ENCODE measurements at places on chromosomes 1 and 21.

GRCh38 chr1:21326861-21327344, 36.6 kb upstream of the ECE1 start:
- no peak for DNase-seq

DNA sequence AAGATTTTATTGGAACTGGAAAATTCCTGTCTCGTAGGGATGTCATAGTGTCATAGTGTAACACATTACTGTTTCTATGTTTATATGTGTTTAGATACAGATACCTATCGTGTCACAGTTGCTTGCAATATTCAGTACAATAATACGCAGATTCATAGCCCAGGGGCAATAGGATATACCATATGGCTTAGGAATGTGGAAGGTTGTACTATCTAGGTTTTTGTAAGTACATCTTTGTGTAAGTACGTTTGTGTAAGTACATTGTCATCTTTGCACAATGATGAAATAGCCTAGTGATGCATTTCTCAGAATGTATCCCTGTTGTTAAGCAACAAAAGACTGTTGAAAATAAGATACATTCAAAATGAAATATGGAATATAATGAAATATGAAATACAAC, 68.9 kb downstream of the CAMTA1 start:
- DNase-seq: no peak

DNA sequence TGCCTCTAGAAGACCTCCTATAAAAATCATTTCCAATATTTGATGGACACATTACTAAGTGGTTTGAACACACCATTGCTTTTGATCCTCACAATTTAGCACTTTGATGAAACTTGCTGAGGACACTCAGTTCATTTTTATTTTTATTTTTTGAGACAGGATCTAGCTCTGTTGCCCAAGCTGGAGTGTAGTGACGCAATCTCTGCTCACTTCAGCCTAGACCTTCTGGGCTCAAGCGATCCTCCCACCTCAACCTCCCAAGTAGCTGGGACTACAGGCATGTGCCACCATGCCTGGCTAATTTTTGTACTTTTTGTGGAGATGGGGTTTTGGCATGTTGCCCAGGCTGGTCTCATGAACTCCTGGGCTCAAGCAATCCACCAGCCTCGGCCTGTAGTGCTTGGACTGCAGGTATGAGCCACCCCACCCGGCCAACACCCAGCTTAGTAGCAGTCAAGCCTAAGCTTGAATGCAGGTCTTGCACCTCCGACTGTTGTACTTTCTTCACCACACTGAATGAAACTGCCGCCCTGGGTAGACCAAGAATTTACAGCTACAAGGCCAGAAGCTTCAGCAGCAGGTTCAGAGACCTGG, 24.8 kb upstream of the ATP2B4 start:
- no peak for DNase-seq

- DNase-seq: no peak
These were observed 100.7 kb downstream of the KCNN3 start for GRCh38 chr1:154769193-154769895.

DNA sequence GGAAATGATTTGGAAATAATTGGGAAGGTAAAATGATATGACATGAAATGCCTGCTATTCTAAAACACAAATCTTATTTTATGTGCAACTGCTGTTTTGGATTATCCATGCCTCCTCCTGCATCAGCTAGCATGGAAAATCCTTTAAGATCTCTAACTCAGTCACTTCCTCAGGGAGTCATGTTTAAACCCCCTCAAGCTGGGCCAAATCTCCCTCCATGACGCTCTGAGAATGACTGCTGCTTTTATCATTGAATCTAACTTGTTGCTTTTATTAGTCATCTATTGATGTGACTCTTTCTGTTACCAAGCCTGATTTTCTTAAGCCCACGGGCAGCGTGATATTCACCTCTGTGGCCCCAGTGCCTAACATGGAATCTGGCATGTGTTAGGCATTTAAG, 324.8 kb downstream of the DISC1 start:
- DNase-seq: peak; percentile 13

DNA sequence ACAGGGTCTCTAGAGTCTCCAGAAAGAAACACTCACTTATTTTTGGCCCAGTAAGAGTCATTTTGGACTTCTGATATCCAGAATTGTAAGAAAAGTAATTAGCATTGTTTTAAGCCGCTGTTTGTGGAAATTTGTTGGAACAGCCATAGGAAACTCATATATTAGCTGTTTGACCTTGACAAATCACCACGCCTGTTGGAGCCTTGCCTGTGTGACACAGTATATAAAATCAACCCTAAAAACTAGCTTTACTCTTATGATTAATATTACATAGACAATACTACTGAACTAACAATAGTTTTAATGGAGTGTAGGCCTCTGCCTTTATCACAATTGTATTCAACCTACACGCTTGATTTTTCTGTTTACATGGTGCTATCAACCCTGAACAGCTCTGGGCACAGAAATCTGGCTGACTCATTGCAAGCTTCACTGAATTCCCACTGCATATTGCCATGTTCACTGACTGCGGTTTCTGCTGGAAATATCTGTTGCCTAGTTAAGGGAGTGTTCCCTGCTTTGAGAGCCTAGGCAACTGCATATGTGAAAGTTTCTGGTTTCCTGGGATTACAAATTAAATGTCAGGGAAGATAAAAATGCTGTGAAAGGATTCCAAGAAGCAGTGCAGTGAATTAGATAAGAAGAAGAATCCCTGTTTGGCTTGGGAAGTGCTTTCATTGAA, 419.5 kb upstream of the DEPDC1 start:
- no peak for DNase-seq

DNA sequence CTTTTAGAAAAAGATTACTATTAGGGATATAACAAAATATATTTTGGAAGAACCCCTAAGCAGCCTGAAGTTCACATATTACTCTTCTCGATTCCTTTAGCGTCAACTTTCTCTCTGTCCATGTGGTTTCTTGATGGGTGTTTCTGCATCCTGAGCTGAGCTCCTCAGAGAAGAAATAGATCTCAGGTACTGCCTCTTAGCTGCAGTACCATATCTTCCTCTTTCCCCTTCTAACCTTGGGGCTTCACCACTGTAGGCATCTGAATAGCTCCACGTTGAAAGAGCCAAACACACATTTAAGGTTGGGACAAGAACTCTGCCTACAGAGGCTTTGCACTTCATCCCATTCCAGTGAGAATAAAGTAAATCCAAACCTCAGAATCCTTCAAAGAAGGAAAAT, 59.2 kb downstream of the SAMSN1 start:
- no peak for DNase-seq

GRCh38 chr1:61853583-61853982, 111.3 kb downstream of the PATJ start:
- no peak for DNase-seq

- DNase-seq: no peak
These were observed 2.6 kb downstream of the HECTD3 start for GRCh38 chr1:45008516-45008915.

DNA sequence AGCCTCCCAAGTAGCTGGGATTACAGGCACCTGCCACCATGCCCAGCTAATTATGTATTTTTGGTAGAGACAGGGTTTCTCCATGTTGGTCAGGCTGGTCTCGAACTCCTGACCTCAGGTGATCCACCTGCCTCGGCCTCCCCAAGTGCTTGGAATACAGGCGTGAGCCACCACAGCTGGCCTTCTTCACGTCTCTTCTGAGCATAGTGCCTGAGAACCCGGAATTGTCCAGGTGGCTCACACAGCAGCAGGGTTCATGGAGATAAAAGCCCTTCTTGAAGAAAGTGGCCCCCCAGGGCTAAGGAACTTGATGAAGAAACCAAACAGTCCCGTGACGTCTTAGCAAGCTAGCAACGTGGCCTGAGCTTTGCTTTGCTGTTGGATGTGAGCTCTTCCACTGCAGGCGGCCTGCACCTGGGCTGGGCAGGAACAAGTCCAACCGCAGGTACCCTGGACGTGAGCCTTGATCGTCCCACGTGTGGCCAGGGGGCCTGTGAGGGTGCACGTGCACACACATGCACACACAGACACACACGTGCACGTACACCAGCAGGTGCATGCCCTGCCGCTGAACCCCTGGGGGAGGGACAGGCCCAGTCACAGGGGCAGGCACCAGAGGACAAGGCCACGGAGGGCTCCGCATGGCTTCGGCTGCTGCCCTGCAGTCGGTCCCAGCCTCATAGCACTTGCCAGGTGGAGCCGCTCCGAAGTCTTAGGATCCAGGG, 23.4 kb upstream of the TRAPPC10 start:
- DNase-seq: no peak

- DNase-seq: peak; percentile 34
These were observed 2.9 kb upstream of the CLIC4 start for GRCh38 chr1:24742090-24742938.

DNA sequence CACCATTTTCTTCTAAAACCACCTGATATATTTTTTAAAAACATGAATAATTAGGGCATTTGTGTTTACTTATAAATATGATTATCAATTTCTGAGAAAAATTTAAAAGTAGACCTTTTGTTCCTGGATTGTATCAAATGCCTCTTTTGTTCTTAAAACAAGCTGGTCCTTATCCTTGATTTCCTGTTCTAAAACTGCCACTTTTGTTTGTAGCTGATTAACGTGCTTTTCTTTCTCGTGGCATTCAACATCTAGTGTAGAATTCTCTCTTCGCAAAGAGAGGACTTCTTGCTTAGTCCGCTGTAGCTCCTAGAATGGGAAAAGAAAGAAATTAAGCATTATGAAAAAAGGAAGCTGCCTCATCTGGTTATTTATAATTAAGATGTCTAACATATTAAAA, 25.0 kb downstream of the SASS6 start:
- DNase-seq: no peak

- DNase-seq: no peak
These were observed 1.5 kb downstream of the PHACTR4 start for GRCh38 chr1:28371010-28371377.

- DNase-seq: no peak
These were observed 43.8 kb upstream of the BEND5 start for GRCh38 chr1:48820491-48820890.

DNA sequence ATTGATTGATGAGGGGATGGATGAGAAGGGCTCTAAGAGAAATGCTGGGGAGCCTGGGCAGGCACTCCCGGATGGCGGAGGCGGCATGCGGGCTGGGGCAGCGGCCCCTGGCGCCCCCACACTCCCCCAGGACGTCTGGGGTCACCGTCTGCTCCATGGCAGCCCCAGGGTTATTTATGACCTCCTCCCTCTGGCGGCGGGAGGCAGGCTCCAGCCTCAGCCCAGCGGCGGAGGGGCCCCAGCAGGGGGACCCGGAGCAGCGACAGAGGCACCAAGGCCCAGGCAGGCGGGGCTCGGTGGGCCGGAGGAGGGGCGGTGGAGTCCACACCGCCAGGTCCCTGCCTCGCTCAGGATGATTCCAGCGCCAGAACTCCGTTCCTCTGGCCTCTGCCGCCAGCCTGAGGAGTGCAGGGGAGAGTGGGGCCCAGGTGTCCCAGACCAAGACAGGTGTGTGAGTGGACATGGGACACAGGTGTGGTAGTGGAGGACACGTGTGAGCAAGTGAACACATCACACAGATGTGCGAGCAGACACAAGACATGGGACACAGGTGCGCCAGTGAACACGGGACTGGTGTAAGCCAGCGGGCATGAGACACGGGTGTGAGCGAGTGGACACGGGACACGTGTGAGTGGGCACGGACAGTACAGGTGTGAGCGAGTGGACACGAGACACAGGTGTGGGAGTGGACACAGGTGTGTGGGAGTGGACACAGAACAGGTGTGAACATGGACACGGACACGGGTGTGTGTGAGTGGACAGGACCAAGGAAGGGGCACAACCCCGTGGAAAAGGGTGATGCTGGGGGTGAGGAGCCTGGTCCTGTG, 2.5 kb upstream of the SAMD11 start:
- DNase-seq: peak; percentile 52

DNA sequence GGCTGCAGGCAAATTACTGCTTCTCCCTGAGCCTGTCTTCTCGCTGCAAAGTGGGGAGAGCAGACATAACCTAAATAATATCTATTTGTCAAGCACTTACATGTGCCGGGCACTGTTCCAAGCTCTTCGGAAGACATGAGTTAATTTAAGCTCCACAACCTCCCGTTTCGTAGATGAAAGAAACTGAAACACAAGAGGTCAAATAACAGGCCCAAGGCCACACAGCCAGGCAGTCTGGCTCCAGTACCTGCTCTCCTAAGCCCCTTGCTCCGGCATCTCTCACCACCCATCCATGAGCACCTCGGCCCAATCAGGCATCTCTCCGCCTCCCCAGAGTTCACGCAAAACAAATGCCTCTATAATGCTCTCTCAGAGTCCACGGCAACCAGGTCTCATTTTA, 65.4 kb downstream of the TAS1R2 start:
- DNase-seq: no peak

- no peak for DNase-seq
These were observed 79.2 kb downstream of the TYW3 start for GRCh38 chr1:74812180-74812541.

DNA sequence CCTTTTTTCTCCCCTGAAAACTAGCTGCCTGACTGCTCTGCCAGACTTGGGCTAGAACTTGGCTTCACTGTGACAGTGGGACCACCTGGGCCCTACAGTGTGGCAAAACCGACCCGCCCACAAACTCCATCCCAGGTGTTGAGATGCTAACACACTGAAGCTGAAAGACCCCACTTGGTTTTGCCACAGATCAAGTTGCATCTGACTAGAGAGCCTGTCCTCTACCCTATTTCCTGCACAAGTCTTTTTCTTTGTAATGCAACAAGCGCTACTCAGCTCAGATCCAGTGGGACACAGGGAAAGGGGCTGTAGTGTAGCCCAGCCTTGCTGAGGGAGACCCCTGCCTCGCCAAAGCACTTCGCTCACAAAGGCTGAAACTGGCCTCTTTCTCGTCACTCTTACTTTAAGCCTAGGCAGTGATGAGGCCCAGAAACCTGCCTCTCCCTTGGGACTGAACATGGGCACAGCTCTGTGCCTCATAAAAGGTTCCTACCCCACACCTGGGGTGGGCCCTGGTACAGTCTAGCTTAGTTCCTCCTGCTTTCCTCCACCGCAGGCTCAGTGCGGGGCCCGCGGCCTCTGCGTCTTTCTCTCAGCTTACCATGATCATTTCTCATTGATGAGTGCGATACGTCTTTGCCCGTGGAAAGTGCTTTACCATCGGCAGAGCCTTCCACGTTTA, 9.7 kb downstream of the ALPL start:
- DNase-seq: no peak

DNA sequence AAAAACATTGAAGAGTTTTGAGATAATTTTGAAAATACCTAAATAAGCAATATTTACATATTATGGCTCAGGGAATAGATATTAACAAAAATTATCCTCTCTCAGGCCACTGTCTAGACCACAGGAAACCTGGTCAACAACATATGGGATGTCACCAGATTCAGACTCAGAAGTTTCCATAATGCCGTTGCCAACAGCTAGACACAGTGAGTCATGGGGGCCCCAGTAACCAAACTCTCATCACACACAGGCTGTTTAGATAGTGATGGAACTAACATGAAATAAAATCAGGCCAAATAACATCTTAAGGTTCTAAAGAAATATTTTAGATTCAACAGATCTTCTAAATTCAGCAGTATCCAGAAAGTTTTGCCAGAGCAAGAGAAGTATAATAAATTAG, 681.7 kb upstream of the ADAMTS5 start:
- no peak for DNase-seq
